ENCODE measurements at places on chromosomes 3 and 15. TPM values are rescaled to one million over a fixed set of nuclear protein-coding genes. Genes with fewer than 3 reads are reported as not detected.

The PLA2G4B gene
- 1.8 TPM for total RNA-seq

The KPNA4 gene
- total RNA-seq: 52.8 TPM

The SLC51A gene
- not detected for total RNA-seq

The SLC22A14 gene
- not detected for total RNA-seq

GRCh38 chr3:66609660-66610561 lies 109.1 kb upstream of the LRIG1 start:
- no peak for DNase-seq
- H3K27me3 ChIP-seq: no peaks in the 10 kb centered on the region
- H3K4me3 ChIP-seq: no peak overlapping the region
- H3K36me3 ChIP-seq: no peaks in the 10 kb centered on the region
- no peaks in the 10 kb centered on the region for H3K4me1 ChIP-seq

- no peak overlapping the region for H3K27ac ChIP-seq
- no peaks in the 10 kb centered on the region for H3K27me3 ChIP-seq
- no peaks in the 10 kb centered on the region for H3K36me3 ChIP-seq
- H3K4me1 ChIP-seq: peaks cover 34% of the 10 kb centered on the region
These were observed 258.9 kb downstream of the UACA start for GRCh38 chr15:70504299-70504951.

- no peak overlapping the region for H3K4me3 ChIP-seq
- H3K27ac ChIP-seq: no peak overlapping the region
- H3K4me1 ChIP-seq: no peaks in the 10 kb centered on the region
- no peak for DNase-seq
- no peaks in the 10 kb centered on the region for H3K27me3 ChIP-seq
These were observed 38.2 kb downstream of the MRPL46 start for GRCh38 chr15:88428805-88429605.

DNA sequence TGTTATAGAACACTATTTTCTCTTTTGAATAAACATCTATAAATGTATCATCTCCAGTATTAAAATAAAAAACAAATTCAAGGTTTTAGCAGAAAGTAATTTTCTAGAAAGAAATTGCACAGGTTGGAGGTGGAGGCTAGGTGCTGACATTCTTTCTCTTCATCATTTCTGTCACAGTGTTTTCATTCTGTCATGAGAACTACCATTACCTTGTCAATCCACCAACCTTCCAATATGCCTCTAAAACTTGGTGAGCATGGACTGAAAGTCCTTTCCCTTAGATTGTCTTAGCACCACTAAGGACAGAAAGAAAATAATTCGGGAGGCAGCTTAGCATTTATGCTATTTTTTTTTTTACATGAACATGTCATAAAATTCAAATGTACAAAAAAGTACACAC lies 596.2 kb upstream of the DPPA4 start:
- no peak overlapping the region for H3K27ac ChIP-seq
- no peak for DNase-seq
- no peak overlapping the region for H3K4me3 ChIP-seq
- H3K4me1 ChIP-seq: no peaks in the 10 kb centered on the region
- H3K36me3 ChIP-seq: no peaks in the 10 kb centered on the region
